ENCODE measurements at places on chromosomes 13 and 19. TPM values are rescaled to one million over a fixed set of nuclear protein-coding genes. Genes with fewer than 3 reads are reported as not detected.

FFAR3 gene
- total RNA-seq, result not detected

DNA sequence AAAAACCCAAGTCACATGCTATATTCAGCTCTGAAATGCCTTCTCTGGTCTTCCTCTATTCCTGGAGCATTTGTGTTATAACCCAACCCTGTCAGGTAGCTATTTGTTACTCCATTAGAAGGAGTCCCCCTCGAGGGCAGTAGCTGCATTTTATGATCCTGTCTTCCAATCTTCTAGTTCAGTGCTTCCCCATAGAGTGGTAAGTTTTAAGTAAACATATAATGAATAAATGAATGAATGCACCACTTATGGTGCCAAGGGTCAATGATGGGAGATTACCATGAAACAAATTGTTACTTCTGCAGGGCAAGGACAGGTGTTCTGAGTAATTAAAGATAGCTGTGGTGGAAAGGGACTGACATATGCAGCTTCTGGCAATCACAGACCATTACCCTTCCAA lies 4.0 kb downstream of the RASL11A start:
- peaks cover 2% of the 10 kb centered on the region for H3K36me3 ChIP-seq
- no peak overlapping the region for H3K4me3 ChIP-seq
- peaks cover 6% of the 10 kb centered on the region for H3K4me1 ChIP-seq
- peaks cover 46% of the 10 kb centered on the region for H3K27me3 ChIP-seq
- no peak for DNase-seq

GRCh38 chr19:35946203-35946602 lies 10.0 kb downstream of the LRFN3 start:
- no peak for DNase-seq
- peaks cover 2% of the 10 kb centered on the region for H3K27me3 ChIP-seq
- H3K36me3 ChIP-seq, result no peaks in the 10 kb centered on the region
- peaks cover 3% of the 10 kb centered on the region for H3K4me1 ChIP-seq

SIAH3 gene
- not detected for total RNA-seq

IGSF23 gene
- total RNA-seq, result not detected

ZNF99 gene
- not detected for total RNA-seq

DNA sequence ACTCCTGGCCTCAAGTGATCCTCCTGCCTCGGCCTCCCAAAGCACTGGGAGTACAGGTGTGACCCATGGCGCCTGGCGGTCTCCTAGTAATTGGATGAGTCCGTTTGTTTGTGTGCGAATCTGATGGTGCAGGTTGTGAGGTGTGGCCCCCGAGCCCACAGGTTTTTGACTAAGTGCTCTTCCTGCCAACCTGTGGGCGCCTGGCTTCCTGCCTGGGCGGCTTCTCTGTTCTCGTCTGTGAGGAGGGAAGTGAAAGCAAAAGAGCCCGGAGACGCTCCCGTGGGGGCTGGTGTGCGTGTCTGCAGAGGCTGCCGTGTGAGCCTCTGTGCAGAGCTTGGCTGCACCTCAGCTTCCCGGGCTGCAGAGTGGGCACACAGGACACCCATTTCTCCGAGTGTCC lies 10.0 kb downstream of the ARHGAP45 start:
- H3K4me3 ChIP-seq, result peak overlapping the region; percentile 84
- H3K4me1 ChIP-seq, result peaks cover 67% of the 10 kb centered on the region
- H3K27me3 ChIP-seq, result no peaks in the 10 kb centered on the region
- peaks cover 59% of the 10 kb centered on the region for H3K36me3 ChIP-seq
- peak; percentile 99 for DNase-seq
